Activated CD8-positive, alpha-beta memory T cell treated with anti-CD3 and anti-CD28 coated beads for 48 hours (primary cell): ENCODE measurements at places on chromosomes 1 and 21.

DNA sequence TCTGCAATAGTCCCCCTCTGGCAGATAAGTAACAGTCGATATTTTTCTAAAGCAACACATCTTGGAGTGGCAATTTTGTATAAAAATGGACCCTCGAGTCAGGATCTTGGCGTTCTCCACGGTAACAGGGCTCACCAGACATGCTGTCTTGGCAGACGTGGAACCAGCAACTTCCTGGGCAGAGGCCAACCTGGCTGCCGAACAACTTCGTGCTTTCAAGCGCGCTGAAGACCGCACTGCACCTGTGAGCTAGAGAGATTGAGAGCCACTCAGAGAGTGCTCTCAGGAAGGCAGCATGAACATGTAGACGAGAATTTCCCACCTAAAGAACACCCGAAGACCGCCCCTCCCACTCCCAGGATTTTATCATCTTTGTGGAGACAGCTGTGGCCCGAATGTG, 7.3 kb downstream of the C1orf174 start:
- DNase-seq = no peak

- no peak for DNase-seq
Measured at GRCh38 chr1:234730475-234730769, 120.4 kb upstream of the IRF2BP2 start.

GRCh38 chr1:236494586-236495466, 29.0 kb upstream of the LGALS8 start:
- DNase-seq = no peak

DNA sequence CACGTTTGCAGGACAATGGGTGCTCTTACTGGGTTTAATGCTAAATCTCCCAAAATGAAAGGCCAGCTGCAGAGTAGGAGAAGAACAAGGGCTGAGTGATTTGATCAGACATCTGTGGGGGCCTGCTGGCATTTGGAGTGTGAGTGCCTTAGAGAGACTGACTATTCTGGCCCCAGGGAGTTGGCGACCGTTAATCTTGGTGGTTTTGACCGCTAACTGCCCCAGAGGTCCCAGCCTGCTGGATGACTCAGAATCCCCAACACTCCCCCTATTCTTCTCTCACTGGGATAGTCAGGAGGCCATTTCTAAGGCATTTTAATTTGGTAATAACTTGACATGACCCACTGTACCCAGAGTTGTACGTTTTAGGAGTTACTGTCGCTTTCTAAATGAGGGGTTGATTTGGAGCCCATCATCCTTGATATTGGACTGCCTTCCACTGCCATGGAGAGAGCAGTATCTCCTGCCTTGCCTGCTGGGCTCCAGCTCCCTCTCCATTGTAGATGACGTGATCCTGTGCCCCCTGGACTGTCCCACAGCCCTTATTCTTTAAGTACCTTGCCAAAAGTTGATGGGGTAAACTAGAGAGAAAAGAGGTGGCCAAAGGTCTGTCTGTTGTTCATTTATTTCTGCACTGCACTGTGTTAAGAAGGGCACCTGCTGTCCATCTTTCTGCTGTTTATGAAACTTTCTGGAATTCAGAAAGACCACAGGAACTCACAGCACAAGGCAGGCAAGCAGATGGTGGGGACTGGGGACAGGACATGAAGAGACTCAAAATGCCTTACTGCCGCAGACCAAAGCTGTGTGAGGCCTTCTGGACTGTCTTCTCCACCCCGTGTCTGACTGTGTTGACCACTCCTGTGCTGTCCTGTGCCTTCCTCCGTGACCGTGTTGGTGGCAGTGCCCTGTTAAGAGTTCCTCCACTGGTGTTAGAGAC, 98.2 kb upstream of the ARTN start:
- DNase-seq = no peak

GRCh38 chr21:42535602-42536171, 22.0 kb downstream of the SLC37A1 start:
- no peak for DNase-seq

- DNase-seq = no peak
Measured at GRCh38 chr1:29496701-29497100, 260.4 kb downstream of the PTPRU start.
